ENCODE measurements at places on chromosomes 2 and 18. TPM values are rescaled to one million over a fixed set of nuclear protein-coding genes. Genes with fewer than 3 reads are reported as not detected.

The DOK6 gene
- total RNA-seq: not detected

The ASB1 gene
- 29.9 TPM for total RNA-seq

The GNLY gene
- total RNA-seq: 3.2 TPM

The CHRNA1 gene
- not detected for total RNA-seq

The CHRND gene
- total RNA-seq: not detected

The STPG4 gene
- not detected for total RNA-seq

GRCh38 chr2:224666951-224667553 is 49.1 kb downstream of the CCDC195 start:
- DNase-seq: no peak

- no peak for DNase-seq
Measured at GRCh38 chr18:55337908-55338521, 250.0 kb downstream of the TCF4 start.

- no peak for DNase-seq
Measured at GRCh38 chr18:75504469-75504868, 77.0 kb upstream of the SMIM21 start.

GRCh38 chr2:232870018-232870765 is at the start of gene SNORC:
Gene SNORC, plus strand, starts transcription at chr2:232870264. Its CDS starts 78 bp downstream, at chr2:232870342.
- no peak for DNase-seq

- DNase-seq: no peak
Measured at GRCh38 chr2:76009484-76009883, 298.8 kb upstream of the GCFC2 start.

- DNase-seq: no peak
Measured at GRCh38 chr18:68604256-68604655, 110.7 kb downstream of the TMX3 start.

DNA sequence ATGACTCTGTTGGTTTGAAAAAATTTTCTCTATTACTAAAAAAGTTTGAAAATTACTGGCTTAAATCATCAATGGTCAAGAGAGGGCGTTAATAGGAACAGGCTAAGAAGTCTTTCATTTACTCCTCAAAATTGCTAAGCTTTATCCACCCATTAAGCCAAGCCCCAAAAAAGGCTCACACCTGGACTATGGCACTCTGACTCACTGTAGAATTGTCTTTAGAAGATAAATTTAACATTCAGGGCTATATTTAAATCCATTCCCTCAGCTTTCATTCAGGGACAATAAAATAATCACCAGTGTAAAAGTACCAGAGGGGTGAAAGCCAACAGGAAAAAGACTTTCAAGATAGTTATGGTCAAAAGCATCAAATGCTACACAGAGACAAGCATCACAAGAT is 80.0 kb downstream of the SESTD1 start:
- no peak for DNase-seq

DNA sequence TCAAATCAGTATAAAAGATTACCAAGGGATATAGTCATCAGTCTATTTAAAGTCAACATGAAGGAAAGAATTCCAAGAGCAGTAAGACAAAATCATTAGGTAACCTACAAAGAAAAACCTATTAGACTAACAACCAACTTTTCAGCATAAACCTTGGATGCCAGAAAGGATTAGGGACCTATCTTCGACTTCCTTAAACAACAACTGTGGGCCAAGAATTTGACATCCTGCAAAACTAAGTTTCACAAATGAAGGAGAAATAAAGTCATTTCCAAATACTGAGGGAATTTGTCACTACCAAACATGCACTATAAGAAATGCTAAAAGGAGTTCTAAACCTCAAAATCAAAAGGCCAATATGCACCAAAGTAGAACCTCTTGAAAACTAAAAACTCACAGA is 147.9 kb upstream of the TFPI start:
- no peak for DNase-seq

DNA sequence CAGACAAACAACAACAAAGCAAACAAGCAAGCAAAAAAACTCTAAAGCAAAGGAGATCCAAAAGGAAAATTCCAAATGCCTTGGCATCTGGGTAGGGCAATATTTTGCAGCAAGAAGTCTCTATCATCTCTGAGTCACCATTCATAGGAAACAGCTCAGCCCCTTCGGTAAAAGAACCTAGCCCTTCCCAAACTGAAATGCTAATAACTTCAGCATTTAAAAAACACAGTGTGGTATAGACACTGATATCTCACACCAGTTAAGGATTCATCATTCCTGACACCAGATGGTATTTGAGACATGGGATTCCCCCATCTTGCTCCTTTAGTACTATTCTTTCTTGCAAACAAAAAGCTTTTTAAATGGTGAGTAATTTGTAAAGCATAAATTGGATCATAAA is 491.8 kb downstream of the TXNL1 start:
- DNase-seq: no peak

- peak; percentile 68 for DNase-seq
Measured at GRCh38 chr2:25587361-25587760, 86.0 kb downstream of the DTNB start.

- DNase-seq: no peak
Measured at GRCh38 chr2:136210455-136210805, 92.5 kb upstream of the CXCR4 start.
